Stimulated activated CD4-positive, alpha-beta T cell treated with anti-CD3 and anti-CD28 coated beads, Interleukin-2, amount 100 ng/mL, for 4 hours (primary cell): ENCODE measurements at places on chromosomes 3 and 15.

GRCh38 chr3:9947025-9947995, 4.9 kb downstream of the PRRT3 start:
- DNase-seq: no peak

GRCh38 chr3:112111785-112112402, 21.2 kb downstream of the GCSAM start:
- peak; percentile 42 for DNase-seq

GRCh38 chr15:59924812-59925522, 79.1 kb upstream of the FOXB1 start:
- no peak for DNase-seq

- DNase-seq: no peak
Observed at GRCh38 chr3:24447836-24448235, 46.8 kb downstream of the THRB start.

DNA sequence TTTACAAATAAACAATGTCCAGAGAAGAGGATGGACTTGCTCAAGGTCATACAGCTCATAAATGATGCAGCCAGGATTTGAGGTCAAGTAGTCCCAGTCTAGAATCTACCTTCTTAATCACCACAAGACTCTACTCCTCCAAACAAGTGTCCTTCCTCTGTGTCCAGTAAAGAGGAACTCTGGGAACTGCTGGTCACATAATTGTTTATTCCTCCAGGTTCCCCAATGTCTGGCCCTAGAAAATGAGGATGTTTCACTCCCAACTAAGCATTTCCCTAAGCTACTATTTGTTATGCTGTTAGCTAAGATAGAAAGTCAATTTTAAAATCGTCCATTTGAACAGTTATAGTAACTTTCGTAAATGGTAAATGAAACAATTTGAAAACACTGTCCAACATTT, 192.4 kb downstream of the FHIT start:
- DNase-seq: no peak

DNA sequence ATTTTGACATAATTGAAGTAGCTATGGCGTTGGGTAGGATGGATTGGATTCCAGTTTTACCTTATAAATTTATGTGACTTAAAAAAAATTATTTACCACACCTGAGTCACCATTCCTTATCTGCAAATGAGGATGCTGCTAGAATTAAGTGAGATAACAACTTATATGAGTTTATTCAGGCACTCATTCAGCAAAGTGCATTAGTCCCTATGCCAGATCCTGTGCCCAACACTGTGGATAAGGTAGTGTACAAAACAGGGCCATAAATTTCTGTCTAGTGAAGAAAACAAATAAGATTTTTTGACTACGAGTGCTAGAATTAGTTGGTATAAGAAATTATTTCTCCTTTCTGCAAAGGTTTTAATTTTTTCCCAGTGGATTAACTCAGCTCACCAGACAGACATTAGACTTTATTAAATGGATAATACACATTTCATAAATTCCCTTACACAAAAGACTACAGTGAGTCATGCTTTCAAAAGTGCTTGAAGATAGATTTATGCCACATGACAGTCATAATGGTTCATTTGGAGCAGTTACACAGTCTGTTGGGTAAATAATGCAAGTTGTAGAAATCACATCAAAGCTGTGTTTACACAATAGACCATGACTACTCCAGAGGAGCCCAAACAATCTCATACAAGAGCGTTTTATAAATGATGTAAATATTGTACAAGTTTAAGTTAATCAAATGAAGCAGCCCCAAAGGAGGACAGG, 129.9 kb upstream of the TGFBR2 start:
- DNase-seq: no peak

GRCh38 chr3:183151086-183151485, 11.4 kb downstream of the LAMP3 start:
- no peak for DNase-seq

DNA sequence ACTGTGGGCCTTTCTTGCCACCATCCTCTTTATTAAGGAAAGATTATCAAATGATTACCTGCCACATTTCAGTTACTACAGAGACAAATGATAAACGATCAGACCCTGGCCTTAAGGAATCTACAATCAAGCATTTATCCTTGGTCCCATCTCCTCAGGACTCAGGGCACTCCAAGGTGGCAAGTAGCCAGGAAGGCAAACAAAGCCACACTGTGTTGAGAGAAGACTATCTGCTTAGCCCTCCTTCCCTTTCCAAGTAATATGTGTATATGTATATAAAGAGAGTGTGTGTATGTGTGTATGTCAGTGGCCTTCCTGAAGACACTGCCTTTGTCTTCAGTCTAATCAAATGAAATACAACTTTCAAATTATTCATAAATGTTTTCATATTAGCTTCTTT, 490.1 kb upstream of the ATP11B start:
- no peak for DNase-seq

- no peak for DNase-seq
Observed at GRCh38 chr15:63870487-63871209, 36.9 kb upstream of the HERC1 start.

- no peak for DNase-seq
Observed at GRCh38 chr15:56272454-56272853, 28.8 kb upstream of the RFX7 start.

GRCh38 chr3:155949453-155950217, 79.2 kb downstream of the GMPS start:
- DNase-seq: no peak

GRCh38 chr3:23663661-23664186, 142.0 kb upstream of the UBE2E1 start:
- DNase-seq: no peak

DNA sequence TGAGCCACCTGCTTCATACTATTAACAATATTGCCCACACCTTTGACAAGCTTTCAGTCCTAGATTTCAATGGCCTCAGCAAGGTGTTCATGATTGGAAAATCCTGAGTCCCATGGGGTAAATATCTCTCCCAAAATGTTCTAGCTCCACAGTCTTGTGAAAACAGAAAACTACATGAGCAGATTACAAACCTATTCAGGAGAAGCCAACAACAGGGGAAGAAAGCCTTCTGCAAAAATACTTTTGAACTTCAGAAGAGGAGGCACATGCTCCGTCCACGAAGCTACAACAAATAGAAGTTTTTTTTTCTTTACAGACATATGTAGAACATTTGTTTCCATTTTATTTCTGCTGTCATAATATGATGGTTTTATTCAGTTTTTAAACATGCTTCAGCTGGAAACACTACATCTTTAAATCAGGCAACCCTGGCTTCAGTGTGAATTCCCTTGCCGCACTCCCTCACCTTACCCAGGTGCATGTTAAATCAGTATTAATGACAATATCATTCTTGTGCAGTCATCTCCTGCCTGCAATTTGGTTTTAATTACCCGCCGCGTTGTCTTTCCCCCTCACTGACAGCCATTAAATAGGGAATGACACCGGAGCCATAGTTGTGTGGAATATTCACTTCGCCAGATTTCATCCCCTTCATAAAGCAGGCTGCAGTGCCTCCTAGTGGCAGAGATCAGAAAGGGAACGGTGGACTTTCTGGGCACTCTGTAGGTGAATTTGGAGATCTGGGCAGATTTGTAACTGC, 725.5 kb upstream of the ARRDC4 start:
- DNase-seq: no peak
